ENCODE measurements at places on chromosomes 4 and X. TPM values are rescaled to one million over a fixed set of nuclear protein-coding genes. Genes with fewer than 3 reads are reported as not detected.

Gene ATP2B3
- total RNA-seq, result under 0.01 TPM

Gene PNMA6A
- 0.18 TPM for total RNA-seq

Gene NHSL2
- total RNA-seq, result 0.83 TPM

Gene ALAS2
- total RNA-seq, result not detected

All from IMR-90 (cell line).